ENCODE measurements at places on chromosomes 12 and 14.

DNA sequence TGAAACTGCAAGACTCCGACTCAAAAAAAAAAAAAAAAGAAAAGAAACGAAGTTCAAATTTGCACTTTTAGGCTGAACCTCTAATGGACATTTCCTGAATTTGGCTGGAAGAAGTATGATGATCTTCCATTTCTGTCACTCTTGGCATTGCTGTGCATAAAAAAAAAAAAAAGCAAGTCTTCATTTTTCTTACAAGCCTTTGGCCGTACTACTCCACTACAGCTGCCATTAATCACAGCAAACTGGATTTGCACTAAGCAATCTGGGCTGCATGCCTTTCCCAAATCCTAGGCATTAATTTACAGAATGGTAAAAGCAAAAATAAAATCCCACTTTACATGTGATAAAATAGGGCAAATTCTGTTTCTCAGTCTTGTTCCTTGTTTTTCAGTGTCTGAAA, 7.1 kb downstream of the CSRP2 start:
- peak; percentile 91 for DNase-seq

- DNase-seq, result no peak
Measured at GRCh38 chr14:35159742-35160409, 37.5 kb downstream of the PRORP start.

DNA sequence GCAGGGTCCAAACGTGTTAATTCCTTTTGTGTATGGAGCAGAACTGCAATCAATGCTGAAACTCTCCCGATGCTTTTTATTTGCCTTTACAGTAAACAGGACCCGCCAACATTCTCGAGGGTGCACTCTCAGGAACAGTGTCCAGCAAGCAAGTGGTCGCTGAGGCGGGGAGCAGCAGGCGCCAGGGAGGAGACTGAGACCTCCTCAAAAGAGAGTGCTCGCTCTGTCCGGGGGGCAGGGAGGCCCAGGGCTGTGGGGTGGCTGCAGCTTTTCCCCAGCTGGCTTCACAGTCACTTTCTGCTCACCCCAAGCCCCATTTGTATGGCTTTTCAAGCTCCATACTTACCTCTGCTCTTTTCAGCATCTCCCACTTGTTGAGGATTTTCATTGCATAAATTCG, 49.2 kb downstream of the CDC42BPB start:
- DNase-seq, result no peak

- no peak for DNase-seq
Measured at GRCh38 chr14:65062096-65063075, 39.9 kb downstream of the MAX start.

GRCh38 chr14:69666690-69667211, 55.4 kb downstream of the SUSD6 start:
- DNase-seq, result peak; percentile 71

DNA sequence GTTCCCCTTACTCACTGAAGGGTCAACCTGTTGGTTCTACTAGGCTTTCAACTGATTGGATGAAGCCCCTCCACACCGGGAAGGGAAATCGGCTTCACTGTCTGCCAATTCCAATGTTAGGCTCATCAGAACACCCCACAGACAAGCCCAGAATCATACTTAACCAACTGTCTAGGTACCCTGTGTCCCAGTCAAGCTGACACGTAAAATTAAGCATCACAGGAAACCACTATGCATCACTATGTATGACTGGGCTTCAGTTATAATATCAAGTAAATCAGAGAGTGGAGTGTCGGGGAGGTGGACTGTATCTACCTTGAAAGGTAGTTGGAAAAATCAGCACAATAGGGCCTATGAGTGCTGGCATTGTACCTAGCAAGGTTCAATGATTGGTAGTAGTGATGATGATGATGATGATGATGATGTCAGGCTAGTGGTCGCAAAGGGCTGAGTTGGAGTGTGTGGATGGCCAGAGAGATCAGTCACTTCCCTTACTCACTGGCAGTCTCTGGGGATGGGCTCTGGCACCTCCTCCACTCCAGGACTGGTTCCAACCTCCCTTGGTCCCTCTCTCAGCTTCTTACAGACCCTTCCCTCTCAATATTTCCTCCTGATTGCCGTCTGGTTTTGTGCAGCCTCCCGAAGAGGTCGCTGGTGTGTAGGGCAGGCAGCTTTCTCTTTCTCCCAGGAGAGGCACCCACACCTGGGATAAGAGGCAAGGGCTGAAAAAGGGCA, 3.3 kb upstream of the ATG101 start:
- no peak for DNase-seq

DNA sequence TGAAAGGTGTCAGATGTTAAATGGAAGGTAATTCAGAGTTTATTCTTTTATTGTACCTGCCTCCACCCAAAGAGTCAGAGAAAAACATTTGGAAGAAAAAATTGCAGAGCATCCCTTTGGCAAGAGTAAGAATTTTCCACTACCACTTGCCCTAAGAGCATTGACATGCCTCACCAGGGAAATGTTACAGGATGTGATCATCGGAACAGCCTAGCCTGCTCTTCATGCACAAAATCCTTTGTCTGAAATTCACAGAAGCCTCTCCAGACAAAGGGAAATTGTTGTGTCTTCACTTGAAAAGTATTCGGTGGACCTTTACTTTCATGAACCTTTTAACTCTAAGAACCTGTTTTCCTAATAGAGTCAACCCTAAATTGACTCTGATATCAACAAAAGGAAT, 36.9 kb downstream of the ATP2A2 start:
- DNase-seq, result peak; percentile 90

DNA sequence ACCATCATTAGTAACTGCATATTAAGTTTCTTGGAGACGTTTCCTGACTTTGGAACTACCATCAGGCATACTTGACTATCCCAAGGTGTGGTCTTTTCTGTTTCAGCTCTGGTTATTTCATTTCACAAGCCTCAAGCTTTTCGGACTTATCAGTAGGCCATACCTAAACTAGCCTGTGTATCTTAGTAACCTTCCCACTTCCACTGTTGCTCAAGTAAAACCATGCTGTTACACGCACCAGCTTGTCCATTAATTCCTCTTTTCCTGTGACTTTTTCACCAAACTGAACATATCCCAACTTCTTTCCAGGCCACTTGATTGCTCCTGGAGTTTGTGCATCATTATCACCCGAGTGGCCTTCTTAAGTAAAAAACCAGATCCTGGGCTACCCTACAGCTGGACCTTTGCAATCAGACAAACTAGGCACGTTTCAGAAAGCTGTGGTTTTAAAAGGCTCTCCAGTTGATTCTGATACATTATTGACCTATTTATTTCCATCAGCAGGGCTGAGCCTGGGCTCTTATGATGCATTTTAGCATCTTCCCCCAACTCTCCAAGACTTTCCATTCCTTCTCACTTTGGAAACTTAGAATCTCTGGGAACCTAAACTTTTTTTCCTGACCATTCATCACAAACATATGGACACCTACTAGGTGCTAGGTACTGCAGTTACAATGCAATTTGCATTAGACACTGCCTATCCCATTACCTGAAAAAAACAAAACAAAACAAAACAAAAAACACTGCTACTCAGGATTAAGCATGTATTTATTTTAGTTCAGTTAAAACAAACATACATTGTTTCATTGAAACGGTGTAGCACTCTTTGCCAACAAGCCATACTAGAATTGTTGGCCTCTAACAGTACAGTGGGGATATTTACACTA, 14.9 kb downstream of the SLC38A2 start:
- DNase-seq, result no peak

GRCh38 chr12:59077575-59078426, 157.5 kb upstream of the LRIG3 start:
- peak; percentile 94 for DNase-seq

- no peak for DNase-seq
Measured at GRCh38 chr12:174124-174523, 39.8 kb downstream of the SLC6A12 start.

GRCh38 chr12:13195250-13195649, 1.3 kb upstream of the EMP1 start:
- DNase-seq, result peak; percentile 51

- DNase-seq, result no peak
Measured at GRCh38 chr14:104486222-104486923, 93.2 kb upstream of the C14orf180 start.

DNA sequence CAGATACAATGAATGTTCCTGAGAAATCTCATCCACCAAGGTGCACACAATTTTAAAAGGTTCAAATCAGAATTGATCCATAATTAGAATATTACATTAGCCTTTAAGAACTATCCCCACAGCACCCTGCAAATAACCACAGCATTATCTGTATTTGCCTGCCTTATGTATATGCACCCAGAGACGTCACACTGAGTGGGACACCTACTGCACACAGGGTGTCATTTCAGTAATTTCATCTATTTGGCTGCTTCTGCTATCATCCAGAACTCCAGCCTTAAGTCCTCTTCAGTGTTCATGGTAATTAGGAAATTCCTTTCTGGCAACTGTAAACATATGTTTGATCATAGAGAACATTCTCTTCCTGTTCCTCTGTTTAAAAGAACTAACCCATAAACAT, 298.4 kb downstream of the SYT1 start:
- DNase-seq, result no peak

DNA sequence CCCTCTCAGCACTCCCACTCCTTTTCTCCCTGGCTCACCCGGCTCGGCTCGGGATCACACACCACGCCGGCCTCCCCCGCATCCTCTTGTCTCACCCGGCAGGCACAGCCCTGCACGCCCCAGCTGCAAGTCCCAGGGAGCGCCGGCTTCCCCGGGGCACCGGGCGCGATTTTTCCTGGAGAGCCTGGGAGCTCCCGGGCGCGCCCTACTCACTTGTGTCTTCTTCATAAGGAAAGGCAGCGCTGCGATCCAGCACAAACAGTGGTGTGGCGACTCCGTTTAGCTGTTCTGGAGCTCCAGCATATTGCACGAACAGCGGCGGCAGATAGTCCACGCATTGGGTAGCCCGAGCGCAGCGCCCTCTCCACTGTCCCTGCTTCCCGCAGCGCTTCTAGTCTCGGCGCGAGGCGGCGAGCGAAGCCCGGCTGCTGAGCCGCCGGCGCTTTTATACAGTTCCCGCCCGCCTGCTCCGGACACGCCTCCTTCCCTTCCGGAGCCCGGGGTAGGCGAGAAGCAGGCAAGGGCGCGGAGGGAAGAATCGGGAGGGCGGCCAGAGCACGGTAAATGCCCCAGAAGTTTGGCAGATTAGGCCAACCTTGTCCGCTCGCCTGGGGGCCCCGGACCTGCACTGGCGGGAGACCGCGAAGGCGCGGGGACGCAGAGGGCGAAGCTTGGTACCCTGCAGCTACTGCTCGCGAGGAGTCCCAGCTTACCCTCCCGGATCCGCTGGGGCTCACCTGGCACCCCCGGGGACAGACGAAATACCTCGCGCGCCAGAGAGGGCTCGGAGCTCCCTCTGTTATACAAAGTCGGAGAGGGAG, at the start of gene KITLG:
Gene KITLG, minus strand, starts transcription at position 421 of the 821 bp plus-strand sequence. Its CDS starts 193 bp downstream, at position 228.
- DNase-seq, result peak; percentile 92

DNA sequence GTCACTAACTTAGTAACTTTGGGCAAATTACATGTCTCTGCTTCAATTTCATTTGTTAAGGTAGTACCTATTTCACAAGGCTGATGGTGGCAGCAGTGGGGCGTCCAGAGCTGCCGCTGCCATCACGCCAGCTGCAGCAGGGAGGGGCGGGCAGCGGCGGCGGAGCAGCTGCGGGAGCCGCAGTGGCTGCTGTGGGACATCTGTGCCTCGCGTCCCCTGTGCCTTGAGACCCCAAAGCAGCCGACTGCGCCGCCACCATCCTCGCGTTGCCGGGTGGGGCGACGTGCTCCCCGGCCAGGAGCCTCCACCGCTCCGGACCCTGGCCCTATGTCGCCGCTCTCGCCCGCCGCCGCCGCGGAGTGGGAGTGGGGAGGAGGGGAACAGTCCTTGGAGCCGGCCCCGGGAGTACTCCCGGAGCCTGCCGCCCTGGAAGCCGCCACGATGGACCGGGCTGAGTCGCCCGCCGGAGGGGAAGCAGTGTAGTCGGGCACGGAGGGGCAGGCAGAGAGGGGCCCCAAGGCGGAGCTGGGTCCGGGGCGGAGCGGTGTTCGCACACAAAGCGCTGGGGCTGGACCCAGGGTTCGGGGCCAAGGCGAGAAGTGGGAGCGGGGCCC, 51.4 kb downstream of the A2M start:
- peak; percentile 81 for DNase-seq

DNA sequence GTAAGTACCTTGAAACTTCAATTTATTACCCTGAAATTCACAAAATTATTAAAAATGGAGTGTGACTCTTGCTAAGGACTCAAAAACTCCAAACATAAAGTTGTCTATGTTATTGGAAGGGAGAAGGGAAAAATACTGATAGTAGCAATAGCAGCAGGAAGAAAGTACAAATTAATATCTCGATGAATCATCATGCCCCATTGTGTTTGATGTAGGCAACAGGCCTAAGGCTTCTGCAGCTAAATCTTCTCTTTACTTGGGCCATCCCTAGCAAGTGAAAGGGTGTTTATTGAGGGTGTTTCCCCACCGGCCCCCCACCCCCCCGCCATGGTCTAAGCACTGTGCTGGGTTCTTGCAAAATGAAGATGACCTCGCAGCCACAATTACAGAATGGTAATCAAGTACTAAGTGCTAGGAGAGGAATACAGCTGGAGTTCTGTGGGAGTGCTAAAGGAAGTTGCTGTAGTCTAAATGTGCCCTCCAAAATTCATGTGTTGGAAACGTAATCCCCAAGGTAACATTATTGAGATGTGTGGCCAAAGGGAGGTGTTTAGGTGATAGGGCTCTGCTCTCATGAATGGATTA, 76.5 kb downstream of the SNAPC1 start:
- peak; percentile 2 for DNase-seq

DNA sequence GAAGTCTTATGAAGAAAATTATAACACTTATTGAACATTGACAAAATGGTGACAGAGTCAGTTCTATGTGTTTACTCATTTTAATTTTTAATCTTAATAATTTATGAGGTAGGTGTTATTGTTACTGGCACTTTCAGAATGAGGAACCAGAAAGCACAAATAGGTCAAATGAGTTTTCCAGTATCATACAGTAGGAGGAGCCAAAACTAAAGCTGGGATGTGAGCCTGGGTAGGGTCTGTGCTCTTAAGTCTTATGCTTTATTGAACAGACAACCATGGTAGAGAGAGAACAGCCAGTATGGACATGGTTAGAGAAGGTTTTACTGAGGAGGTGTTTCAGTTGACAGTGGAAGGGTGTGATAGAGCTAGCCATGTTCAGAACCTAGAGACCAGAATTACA, 775.7 kb downstream of the TMTC2 start:
- DNase-seq, result no peak

GRCh38 chr14:87824266-87824665, 168.7 kb downstream of the GALC start:
- DNase-seq, result no peak

DNA sequence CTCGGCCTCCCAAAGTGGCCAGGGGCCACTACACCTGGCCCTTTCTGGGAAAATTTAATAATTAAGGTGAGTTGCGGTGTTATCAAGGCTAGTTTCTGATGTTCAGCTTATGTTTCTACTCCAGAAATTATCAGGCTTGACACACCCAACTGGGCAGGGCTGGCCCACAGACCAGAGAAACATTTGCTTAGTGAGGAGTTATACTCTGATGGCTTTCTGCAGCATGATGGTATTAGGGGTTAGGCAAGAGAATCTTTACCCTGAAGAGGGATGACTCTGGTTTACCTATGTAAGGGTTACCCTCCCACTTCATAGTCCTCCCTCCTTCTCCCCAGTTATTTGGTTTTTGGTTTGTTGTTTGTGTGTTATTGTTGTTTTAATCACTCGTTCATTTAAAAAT, 24.5 kb upstream of the HECTD1 start:
- no peak for DNase-seq
